ENCODE measurements at places on chromosomes 3 and 15. TPM values are rescaled to one million over a fixed set of nuclear protein-coding genes. Genes with fewer than 3 reads are reported as not detected.

GRCh38 chr3:3351226-3351625, 171.7 kb upstream of the CRBN start:
- DNase-seq, result no peak

- no peak for DNase-seq
Measured at GRCh38 chr3:176919836-176920765, 277.2 kb downstream of the TBL1XR1 start.

GRCh38 chr15:84983294-84983693, 1.6 kb downstream of the PDE8A start:
- DNase-seq, result no peak

GRCh38 chr3:15711281-15711680, 86.5 kb downstream of the ANKRD28 start:
- DNase-seq, result no peak

GRCh38 chr3:23624305-23624704, 181.4 kb upstream of the UBE2E1 start:
- no peak for DNase-seq

DNA sequence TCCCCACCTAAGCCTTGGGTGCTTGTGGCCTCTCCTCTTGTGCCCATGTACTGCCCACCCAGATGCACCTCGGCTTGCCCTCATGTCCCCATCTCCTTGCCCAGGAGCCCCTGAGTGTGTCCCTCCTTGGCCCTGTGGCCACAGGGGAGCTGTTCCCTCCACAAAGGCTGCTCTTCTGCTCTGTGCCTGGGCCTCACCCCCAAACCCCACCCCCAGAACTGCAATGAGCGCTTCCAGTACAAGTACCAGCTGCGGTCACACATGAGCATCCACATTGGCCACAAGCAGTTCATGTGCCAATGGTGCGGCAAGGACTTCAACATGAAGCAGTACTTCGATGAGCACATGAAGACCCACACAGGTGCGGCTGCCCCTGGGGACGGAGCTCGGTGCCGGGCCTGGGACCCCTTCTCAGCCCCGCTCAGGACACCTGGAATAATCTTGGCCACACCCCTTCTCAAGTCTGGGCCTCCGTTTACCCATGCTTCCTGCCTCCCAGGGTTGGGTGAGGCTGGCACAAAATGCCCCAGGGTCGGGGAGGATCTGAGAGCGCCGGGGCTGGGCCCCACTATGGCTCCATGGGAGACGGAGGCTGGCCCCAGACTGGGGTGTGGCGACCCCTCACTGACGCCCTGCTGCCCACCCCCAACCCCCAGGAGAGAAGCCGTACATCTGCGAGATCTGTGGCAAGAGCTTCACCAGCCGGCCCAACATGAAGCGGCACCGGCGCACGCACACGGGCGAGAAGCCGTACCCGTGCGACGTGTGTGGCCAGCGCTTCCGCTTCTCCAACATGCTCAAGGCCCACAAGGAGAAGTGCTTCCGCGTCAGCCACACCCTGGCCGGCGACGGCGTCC, 10.3 kb downstream of the ZBTB47 start:
- DNase-seq, result peak; percentile 55

DNA sequence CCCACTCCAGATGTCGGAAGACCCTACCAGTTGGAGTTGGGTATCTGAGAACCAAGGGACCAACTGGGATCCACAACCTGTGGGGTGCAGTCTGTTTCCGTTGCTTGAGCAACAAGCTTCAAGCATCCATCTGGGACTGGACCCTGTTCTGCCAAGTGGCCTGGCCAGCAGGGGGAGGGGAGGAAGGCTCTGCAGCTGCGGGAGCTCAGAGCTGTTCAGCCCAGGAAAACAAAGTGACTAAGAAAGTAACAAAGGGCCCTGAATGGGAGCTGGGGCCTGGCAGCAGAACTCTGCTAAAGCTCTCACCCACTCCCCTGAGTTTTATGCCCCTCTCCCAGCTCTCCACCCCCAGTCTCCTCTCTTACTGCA, 2.7 kb downstream of the TYRO3 start:
- peak; percentile 83 for DNase-seq

DNA sequence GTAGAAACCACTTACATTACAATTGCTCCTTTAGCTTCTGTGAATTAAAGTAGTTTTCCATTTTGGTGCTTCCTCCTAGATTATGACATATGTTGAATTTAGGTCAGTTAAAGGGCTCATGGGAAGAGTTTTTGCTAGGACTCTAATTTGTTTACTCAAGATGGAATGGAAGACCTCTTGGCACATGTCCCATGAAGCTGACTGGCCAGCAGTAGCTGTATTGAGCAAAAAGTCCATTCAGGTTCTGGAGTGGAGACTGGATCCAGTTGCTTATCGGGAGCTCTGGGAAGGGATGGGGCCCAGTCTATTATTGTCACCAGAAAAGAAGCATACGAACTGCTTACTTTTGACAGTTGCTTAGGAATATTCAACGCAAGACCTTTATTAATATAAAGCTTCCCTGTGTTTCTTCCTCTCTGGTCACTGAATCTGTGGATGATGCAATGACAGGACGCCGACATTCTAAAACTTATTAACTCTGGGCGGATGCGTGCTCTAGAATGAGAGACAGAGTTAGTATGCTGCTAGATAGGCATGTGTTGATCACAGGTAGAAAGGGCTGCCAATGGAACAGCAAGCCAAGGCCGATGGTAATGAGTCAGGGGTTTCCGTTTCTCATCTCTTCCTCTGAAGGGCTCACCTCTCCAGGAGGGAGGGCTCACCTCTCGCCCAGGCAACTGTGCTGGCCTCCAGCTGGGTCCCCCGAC, 155.8 kb downstream of the NR1D2 start:
- no peak for DNase-seq

DNA sequence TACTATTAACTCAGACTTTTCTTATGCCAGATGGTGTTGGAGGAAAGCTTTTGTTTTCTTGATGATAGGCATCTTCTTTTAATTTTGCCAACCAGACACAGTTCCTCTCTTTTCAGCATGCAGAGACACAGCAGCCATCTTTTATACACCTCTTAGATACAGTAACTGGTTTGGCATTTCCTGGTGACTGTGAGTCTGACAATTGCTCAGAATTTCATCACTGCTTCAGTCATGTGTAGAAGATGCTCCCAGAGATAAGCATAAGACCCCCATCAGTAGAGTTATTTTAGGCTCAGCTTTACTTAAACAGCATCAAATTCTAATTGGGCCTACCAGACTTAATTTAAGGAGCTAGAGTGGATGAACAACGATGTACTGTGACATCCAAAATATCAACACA, 779.0 kb downstream of the SQOR start:
- DNase-seq, result no peak

DNA sequence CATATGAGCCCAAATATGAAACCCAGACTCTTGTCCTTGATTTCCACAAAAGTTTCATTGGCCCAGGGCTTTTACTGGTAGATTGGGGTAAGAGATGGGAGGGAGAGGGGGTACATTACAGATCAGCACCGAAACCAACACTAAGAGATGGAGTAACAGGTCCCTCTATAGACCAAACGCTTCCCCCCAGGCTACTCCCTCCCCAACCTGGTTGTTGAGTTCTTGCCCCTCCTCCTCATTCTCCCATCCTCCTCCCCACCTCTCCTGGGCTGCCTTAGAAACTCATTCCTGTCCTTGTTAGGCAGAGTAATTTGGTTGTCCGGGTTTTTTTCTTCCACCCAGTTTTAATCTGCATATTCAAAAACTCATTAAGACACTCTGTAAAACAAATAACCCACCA, 74.1 kb downstream of the MESD start:
- DNase-seq, result peak; percentile 91

DNA sequence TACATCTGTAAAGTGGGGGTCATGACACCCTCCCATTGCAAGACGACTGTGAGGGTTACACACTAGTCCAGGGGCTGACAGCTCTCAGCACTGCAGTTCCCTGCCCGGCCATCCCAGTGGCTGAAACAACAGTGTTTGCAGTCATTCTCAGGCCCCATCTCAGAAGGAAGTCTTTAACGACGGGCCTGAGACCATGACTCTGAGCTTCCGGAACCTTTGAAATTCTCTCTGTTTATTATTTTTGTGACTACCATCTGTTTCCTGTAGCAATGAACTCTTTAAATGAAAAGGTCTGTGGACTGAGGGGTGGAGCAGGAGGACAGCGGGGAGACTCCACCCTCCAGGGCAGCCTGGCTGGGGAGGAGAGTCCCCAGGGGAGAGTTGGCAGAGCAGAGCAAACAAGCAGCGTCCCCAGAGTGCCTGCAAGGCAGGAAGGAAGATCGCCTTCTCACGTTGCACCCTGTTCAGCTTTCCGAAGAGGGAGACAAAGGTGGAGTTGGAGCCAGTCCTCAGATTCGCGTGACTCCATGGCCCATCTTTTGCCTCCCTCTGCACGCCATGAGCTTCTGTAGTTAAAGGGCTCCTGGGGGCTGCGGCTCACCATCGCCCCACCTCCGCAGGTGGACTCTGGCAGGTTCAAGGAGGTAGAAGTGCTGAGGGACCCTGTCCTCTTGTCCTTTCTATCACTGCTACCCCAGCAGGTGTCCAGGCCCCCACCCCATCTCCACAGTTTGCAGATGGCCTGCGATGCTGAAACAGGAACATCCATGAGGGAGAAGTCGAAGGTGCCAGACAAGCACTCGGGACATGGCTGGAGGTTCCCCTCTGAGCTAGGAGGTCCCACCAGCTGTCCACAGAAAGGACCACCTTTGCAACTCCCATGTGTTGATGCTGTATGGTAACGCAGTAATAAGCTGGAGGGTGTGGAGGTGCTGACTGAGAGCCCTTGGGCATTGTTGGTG, 525.8 kb upstream of the PROK2 start:
- DNase-seq, result no peak

GRCh38 chr15:23897531-23897930, 210.4 kb upstream of the NDN start:
- no peak for DNase-seq

- DNase-seq, result no peak
Measured at GRCh38 chr15:63456258-63456657, 48.1 kb upstream of the USP3 start.

DNA sequence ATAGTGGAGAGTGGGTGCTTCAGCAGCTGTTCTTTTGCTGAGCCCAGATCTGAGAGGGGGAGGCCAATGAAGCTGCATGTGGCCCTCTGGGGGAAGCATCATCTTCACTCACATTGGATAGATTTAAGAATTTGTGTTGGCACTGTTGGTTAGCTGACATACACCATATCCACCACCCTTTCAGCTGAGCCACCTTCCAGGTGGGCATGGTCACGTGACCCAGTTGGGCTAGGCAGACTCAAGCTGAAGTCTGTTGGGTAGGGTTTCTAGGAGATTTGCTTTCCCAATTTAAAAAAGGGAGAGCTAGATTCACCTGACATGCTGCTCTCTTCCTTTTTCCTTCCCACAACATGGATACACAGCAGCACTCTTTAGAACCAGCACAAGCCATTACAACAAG, 311.0 kb downstream of the CHST2 start:
- DNase-seq, result no peak

DNA sequence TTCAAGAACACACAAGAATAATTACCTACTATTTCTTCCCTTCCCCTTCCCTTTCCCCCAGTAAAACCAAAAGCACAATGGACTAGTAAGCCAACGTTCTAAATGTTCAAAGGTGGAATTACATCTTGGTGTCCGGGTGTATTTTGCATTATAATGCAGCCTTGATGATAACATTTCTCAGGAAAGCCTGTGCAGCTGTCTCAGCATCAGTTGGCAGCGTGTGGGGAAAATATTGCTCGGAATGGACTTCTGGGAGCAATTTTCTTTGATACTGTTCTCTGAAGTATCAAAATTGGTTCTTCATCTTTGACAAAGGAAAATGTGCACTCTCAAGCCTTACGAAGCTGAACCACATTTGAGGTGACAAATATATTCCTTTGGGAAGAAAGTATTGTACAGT, 198.9 kb downstream of the AGBL1 start:
- no peak for DNase-seq

DNA sequence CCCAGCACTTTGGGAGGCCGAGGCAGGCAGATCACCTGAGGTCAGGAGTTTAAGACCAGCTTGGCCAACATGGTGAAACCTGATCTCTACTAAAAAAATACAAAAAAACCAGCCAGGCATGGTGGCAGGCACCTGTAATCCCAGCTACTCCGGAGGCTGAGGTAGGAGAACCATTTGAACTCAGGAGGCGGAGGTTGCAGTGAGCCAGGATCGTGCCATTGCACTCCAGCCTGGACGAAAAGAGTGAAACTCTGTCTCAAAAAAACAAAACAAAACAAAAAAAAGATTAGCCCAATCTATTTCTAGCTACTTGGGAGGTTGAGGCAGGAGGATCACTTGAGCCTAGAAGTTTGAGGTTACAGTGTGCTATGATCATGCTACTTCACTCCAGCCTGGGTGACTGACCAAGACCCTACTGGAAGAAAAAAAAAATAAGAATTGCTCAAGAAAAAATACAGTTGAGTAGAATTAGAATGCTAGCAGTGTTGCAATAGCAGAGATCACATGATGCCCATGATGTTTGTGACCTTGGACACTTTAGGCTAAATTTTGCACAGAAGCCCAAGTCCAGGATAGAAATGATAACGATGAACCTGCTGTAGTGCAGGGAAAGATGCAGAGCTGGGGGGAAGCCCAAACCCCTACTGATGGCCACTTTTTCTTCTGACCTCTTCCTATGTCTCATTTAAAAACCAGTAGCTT, 162.2 kb downstream of the LPP start:
- DNase-seq, result no peak

DNA sequence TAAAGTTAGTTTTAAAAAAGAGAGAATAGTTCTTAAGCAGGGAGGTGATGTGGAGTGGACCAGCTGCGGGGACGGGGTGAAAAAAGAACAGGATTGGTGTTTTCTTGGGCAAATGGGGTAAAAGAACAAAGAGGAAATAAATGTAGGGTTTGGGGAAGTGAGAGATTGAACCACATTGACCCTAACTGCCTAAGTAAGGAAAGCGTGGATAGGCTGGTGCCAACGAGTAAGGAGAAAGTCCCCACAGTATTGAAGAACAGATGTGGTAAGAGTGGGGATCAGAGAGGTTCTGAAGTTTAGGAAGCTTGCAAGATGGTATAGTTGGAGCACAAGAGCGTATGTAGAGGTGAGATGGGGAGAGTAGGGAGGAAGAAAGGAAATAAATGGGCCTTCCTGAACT, 17.0 kb downstream of the IREB2 start:
- no peak for DNase-seq

- DNase-seq, result no peak
Measured at GRCh38 chr15:67199881-67200763, 54.3 kb downstream of the AAGAB start.

GRCh38 chr3:155283092-155284056, 10.1 kb downstream of the STRIT1 start:
- no peak for DNase-seq

- no peak for DNase-seq
Measured at GRCh38 chr3:140052771-140053702, 118.1 kb downstream of the CLSTN2 start.

- peak; percentile 69 for DNase-seq
Measured at GRCh38 chr3:13391308-13391707, 28.8 kb downstream of the NUP210 start.

HTR3C gene
- not detected for total RNA-seq

ROPN1B gene
- total RNA-seq, result 0.41 TPM

IL17RD gene
- total RNA-seq, result 33.4 TPM

UBA3 gene
- total RNA-seq, result 81.2 TPM

TRPM1 gene
- 0.48 TPM for total RNA-seq

CACNA2D2 gene
- total RNA-seq, result 5.9 TPM

MRPS25 gene
- 25.8 TPM for total RNA-seq

CSK gene
- total RNA-seq, result 34.8 TPM

PFN2 gene
- total RNA-seq, result 243 TPM

RFX7 gene
- total RNA-seq, result 8.7 TPM

Measured in H7 (cell line).